Activated T-cell treated with anti-CD3 and anti-CD28 coated beads for 24 hours (primary cell): ENCODE measurements at places on chromosomes 6 and 20.
A peak's percentile ranks its signal among the peaks of the same experiment; 100 is the strongest.

DNA sequence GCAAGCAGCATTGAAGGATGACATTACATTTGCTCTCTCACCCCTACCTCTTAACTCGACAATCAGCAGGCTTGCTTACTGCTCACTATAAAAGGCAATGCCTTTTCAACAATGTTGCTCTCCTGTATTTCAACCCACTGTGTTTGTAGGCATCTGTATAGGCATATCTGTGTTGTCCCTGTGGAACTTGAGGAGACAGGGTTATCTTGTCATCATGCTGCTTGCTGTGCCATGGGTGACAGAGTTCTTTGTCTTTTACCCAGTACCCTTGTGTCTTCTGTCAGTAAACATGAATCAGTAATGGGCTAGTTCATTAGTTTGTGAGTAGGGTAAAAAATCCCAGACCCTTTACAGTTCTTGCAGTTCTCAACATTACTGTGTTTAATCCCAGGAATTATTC lies 25.2 kb downstream of the PHF3 start:
- DNase-seq = no peak

DNA sequence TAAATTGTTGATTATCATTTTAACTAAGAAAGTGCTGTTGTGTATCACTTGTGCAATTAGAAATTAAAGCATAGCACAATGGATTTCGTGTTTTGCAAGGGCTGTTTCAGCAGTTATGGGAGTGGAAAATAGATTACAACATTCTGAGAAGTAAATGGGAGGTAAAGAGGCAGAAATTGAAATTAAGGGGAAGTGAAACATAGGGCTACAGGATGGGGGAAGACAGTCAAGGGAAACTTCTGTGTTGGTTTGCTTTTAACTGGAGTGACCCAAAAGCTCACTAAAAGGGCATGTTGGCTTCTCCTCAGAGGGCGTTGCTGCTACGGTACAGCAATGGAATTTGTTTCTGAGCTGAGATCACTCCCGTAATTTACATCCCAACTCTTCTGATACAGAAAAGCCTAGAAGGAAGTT lies 147.5 kb downstream of the BCAS1 start:
- no peak for DNase-seq

DNA sequence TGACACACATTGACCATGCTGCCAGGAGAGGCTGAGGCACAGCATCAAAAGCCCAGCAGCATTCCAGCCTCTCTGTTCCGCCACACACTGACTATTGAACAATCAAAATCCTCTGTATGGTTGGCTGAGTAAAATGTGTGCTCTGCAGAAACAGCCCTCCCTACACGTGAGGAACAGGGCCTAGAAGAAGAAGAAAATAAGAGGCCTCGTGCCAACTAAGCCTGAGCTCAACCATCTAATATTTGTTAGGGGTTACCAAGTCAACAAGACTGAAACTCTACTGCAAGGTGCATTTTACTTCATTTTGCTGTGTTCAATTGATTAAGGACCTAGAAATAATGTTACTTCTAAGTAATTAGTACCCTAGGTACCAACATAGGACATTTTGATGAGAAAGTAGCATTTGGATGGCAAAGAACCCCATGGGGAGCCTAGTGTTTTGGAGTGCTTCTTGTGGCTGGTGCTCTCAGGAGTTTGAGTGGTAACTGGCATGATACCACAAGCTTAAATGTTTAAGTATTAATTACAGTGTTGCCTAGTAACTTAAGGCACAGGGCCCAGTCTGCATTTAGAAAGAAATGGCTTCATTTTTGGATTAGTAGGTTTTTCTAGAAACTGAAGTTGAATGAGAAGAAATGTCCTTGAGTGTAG lies 146.6 kb upstream of the PLN start:
- DNase-seq = no peak

DNA sequence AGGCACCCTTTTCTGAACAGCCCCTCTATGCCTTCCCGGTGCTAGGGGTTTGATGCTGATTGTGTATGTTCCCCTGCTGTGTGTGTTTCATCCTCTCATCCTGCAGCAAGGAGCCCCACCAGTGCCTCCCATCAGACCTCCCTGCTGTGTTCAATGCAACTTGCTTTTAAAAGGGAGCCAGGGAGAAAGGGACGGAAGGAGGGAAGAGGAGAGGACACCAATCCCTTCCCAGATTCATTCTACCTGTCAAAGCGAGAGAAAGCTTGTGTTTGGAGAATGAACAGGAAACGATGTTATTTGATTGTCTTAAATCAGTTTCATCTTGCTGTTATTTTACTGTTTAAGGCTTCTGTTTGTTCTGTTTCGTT lies 259.2 kb downstream of the ADGB start:
- DNase-seq = no peak

- no peak for DNase-seq
Observed at GRCh38 chr6:89547281-89547680, 91.3 kb downstream of the LYRM2 start.

- peak; percentile 15 for DNase-seq
Observed at GRCh38 chr6:149065658-149066556, 251.6 kb upstream of the TAB2 start.

GRCh38 chr6:35128496-35128895 lies 12.6 kb downstream of the TCP11 start:
- no peak for DNase-seq

DNA sequence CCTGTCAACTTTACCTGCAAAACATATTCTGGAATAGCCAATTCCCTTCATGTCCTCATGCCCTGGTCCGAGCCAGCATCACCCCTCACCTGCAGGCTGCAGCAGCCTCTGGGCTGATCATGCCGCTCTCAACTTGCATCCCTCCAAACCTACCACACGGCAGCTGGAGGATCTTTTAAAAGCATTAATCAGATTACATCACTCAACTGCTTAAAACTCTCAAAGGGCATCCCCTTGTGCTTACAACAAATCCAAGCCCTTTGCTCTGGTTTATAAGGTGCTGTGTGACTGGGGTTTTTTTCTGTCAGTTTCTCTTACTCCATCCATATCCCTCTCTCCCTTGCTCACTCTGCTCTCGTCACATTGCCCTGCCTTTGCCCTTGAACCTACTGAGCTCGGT lies 24.0 kb downstream of the CD40 start:
- no peak for DNase-seq

DNA sequence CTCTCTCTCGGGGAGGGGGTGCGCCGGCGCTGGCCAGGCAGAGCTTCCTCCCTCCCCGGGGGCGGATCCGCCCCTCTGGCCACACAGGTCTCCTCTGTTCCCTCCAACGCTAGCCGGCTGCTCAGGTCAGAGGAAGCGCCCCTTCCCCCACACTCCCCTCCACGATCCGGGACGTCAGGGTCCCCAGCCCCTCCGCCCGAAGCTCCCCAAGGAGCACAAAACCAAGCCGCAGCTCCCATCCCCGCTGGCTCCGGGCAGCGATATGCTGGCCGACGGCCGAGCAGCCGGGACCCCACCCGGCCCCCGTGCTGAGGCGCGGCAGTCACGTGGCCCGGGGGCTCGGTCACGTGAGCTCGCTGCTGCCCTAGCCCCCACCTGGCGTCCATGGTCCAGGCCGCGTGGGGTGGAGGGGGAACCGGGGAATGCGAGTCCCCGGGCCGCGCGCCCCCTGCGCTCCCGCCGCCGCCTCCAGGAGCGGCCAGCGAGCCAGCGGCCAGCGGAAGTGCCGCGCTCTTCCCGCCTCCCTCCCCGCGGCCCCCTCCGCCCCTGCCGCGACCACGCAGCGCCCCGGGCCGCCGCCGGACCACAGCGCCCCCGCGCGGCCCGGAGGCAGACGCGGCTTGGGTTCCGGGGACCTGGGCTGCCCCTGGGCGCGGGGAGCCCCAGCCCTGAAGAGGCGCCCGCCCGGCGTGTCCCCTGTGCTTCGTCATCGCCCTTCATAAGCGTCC lies at the start of gene SLC35B2:
TSS of gene SLC35B2 (minus strand) at position 504 of the 728 bp plus-strand sequence. CDS start at position 386, 118 bp downstream.
- DNase-seq = peak; percentile 59

- DNase-seq = no peak
Observed at GRCh38 chr20:14478126-14478525, 140.7 kb upstream of the FLRT3 start.

GRCh38 chr20:32650401-32650944 lies 23.3 kb downstream of the C20orf203 start:
- no peak for DNase-seq

- no peak for DNase-seq
Observed at GRCh38 chr6:97203343-97203742, 79.7 kb downstream of the MMS22L start.

DNA sequence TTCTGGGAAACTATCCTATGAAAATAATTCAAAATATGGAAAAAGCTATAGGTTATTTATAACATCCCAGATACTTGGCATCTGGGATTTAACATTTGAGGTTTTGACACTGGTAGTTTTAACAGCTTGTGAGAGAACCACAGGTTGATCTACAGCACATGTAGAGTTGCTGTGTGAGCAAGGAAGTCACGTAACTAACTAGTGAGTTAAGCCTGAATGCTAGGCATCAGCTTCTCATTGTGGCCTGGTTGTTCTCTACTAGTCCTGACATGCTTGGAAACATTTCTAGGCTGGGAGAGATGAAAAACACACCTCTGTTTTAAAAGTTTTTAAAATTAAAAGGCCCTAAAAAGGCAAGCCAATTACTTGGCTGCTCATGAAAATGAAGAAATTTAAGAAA lies 28.2 kb downstream of the ESF1 start:
- DNase-seq = no peak

DNA sequence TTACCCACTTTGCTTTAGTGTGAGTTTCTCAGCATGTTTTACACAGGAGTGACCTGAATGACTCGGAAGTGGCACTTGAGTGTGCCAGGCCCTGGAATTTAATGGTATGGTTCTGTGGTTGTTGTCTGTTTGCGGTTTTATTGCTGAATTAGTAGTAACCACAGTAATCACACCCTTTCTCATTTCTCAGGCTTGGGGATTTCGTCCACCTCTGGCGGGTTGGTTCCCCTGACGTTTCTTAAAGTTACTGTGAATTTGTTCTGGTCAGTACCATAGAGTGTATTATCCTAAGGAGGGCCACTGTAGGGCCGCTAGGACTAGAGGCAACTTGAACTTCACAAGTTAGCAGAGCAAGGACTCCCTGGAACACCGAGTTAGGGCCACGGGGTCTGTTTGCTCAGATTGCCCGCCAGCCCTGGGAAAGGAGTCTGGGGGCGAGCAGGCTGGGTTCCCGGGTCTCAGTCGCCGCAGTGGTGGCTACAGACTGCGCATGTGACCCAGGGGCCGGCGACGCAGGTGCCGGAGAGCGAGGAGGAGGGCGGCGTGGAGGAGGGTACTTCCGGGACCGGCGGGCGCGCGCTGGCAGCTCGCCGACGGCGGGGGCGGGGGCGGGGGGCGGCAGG lies 546 bp upstream of the KLHL32 start:
- no peak for DNase-seq

GRCh38 chr20:34541917-34542316 lies 16.6 kb upstream of the MAP1LC3A start:
- no peak for DNase-seq

DNA sequence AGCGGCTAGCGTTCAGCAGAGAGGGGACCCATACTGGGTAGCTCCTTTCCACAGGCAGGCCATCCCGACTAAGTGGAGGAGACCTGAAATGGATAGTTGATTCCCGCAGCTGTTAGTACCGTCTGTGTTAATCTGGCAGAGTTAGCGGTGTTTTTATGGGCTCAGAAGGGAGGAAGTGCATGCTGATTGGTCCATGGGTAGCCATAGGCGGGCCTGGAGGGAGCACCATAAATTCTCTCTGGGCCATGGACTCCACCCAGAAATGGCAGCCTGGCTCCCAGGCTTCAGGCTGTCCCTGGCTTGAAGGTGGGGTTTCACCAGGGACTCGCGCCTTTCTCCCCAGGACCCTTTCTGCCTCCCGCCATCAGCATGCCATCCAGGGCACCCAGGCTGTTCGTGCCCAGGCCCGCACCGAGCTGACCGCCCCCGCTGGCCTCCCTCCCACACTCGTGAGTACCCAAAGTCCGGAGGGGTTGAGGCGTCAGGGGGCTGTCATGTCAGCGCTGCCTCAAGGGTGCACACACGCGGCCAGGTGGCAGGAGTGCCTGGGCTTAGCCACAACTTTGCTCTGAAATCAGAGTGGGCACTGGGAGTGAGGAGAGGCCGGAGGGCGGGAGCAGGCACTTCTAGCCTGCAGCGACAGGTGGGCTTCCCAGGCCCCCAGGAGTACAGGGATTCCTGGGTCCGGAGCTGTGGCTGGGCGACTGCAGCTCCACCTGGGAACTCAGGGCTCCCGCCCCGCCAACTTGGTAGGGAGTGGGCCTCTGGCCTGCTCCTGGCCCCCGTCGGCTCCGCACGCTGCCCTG lies 694.3 kb upstream of the FLRT3 start:
- DNase-seq = no peak

- DNase-seq = no peak
Observed at GRCh38 chr20:39563349-39563748, 601.2 kb downstream of the DHX35 start.

GRCh38 chr6:68194846-68195478 lies 440.1 kb upstream of the ADGRB3 start:
- no peak for DNase-seq

DNA sequence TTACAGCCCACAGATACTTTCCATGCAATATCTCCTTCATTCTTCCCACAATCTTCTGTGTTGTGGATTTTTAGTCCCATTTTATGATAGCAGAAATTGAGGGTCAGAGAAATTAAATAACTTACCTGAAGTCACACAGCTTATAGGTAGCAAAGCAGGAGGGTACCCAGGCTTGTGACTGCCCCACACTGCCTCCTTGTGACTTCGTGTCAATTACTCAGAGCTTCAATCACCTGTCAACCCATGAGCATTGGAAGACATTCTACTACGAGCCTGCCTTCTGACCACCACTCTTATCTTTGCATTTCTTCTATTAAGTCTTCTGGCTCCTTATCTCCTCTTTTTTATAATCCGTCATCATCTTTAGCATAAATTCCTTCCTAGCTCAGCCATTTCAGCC lies 71.6 kb upstream of the NRSN1 start:
- no peak for DNase-seq

GRCh38 chr6:107361753-107362604 lies 97.4 kb downstream of the PDSS2 start:
- no peak for DNase-seq
